ENCODE measurements at places on chromosomes 5 and 9.

- DNase-seq = no peak
Observed at GRCh38 chr5:81249240-81249639, 16.1 kb downstream of the CKMT2 start.

GRCh38 chr5:142143878-142144277 lies 35.3 kb downstream of the NDFIP1 start:
- no peak for DNase-seq

- no peak for DNase-seq
Observed at GRCh38 chr5:95447961-95448360, 56.8 kb downstream of the FAM81B start.

GRCh38 chr5:92337772-92338234 lies 954.7 kb upstream of the ARRDC3 start:
- no peak for DNase-seq

DNA sequence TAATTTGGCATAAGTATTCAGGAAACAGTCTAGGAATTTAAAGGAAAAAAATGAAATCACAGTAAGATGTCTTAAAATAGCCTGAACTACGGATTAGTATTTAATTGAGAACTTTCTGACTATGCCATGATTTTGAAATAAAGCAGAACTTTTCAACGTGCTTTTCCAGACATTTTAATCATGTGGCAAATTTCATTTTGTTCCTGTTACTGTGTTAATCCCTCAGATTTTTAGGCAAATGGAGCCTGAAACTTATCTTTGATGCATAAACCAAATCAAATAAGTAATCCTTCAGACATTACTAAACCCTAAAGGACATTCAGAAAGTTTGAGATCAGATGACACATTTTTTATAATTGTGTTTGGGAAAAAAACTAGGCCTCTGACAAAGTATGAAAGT lies 75.7 kb downstream of the FBN2 start:
- DNase-seq = no peak

- no peak for DNase-seq
Observed at GRCh38 chr9:17083258-17083657, 51.6 kb upstream of the CNTLN start.

GRCh38 chr9:71308454-71308853 lies 187.0 kb upstream of the TRPM3 start:
- no peak for DNase-seq

DNA sequence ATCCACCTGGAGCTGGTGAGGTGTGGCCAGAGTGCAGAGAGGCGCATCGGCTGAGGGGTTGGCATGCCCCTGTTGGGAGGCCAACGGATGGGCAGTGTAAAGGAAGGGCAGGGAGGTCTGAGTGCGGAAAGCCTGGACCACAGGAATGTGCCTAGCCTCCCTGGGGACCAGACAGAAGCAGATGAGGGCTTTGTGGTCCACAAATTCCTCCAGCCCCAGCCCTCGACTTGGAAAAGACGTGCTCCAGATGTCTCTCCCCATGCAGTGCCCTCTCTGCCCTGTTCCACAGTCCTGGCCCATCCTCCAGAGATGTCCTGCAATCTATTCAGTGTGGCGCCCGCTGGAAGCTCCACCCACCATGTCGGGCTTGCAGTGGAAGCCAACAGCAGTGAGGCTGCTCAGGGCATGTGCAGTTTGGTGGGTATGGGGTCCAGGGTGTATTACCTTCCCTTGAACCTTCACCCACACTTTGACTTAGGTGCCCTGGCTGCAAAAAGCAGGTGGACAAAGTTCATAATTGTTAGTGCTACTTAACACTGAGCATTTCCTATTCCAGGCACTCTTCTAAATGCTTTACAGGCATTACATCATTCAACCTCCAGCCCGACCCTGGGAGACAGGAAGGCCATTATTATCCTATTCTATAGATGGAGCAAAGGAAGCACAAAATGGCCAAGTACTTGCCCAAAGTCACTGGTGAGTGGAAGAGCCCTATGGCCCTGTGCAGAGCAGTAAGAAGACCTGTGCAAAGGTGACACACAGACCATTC lies 120.2 kb upstream of the SLC25A48 start:
- no peak for DNase-seq

- peak; percentile 84 for DNase-seq
Observed at GRCh38 chr5:123036391-123037103, at the start of gene PPIC. TSS of gene PPIC (minus strand) at chr5:123036725. CDS start at chr5:123036625, 100 bp downstream.

- no peak for DNase-seq
Observed at GRCh38 chr5:133234273-133234672, 182.5 kb downstream of the HSPA4 start.

DNA sequence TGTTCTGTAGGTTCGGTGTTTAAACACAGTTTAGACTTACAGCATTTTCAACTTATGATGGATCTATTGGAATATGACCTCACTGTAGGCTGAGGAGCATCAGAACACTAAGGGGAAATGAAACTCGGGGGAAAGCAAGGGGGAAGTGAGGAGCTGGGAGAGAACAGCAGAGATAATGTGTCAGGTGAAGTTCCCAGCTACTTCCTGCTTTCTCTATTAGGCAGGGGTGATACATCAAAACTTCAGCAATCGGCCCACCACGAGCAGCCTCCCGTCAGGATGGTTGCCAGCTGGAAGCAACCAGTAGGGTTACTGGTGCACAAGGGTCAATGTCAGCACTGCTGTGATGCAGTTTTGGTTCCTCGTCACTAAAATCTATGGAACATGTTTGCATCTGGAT lies 34.3 kb downstream of the FAT2 start:
- no peak for DNase-seq

DNA sequence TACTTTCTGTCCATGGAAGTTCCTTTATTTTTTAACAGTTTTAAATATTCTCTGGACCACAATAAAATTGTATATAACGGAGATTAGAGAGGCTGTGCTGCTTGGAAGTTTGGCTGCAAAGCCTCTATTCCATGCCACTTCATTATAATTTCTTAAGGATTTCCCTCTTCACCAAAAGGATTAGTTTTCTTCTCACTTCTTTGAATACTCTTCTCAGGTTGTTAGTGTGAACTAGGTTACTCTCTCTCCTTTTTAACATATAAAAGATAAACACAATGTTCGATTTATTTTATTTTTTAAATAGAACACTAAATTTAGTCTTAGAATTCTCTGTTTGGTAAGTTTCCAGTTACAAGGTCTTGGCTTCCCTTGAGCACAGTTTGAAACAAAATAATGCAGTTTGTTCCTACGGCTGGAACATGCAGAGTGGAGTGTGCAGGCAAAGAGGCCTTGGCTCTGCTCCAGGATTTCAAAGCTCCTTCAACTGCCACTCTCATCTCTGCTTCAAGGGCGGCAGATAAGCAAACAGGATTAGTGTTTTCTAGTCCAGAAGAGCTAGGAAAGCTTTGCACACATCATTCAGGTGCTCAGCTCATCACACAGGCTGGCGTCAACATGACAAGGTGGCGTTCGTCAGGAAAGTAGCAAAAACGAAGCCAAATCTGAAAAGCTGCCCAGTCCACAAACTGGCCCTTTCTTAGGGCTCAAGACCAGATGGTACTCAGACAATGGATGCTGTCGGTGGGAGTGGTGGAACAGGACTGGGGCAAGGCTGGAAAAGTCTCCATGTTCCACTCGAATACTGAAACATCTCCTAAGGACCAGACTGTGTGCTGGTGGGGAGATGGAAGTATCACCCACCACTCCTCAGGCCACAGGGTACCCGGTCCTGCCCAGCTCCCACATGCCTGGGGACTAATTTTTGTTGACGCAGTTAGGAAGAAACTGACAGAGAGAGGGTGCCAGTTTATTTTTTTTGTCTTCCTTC lies 286.6 kb downstream of the CRB2 start:
- peak; percentile 89 for DNase-seq

GRCh38 chr9:70816891-70817290 lies 304.5 kb downstream of the TRPM3 start:
- no peak for DNase-seq
